ENCODE measurements at places on chromosomes 16 and 17. TPM values are rescaled to one million over a fixed set of nuclear protein-coding genes. Genes with fewer than 3 reads are reported as not detected.

Gene METRN
- 136 TPM for total RNA-seq

Gene HERPUD1
- 86.5 TPM for total RNA-seq

Gene TOM1L2
- total RNA-seq: 44.7 TPM

Gene TOM1L1
- total RNA-seq: 19.3 TPM

Gene GJD3
- 3.8 TPM for total RNA-seq

Gene MYH3
- 0.44 TPM for total RNA-seq

Gene CDH1
- total RNA-seq: not detected

Gene TUBG1
- total RNA-seq: 31.8 TPM

Gene MAPK7
- total RNA-seq: 34.2 TPM

Gene MYOCD
- not detected for total RNA-seq

Gene CDR2
- 38.7 TPM for total RNA-seq

Gene ZNF267
- total RNA-seq: 5.8 TPM

Data from smooth muscle cell of trachea (primary cell).